ENCODE measurements at places on chromosomes 5 and 9.

GRCh38 chr5:81017320-81017719 lies 57.2 kb downstream of the RASGRF2 start:
- no peak for DNase-seq

- no peak for DNase-seq
Observed at GRCh38 chr9:90941661-90942060, 140.0 kb downstream of the SYK start.

DNA sequence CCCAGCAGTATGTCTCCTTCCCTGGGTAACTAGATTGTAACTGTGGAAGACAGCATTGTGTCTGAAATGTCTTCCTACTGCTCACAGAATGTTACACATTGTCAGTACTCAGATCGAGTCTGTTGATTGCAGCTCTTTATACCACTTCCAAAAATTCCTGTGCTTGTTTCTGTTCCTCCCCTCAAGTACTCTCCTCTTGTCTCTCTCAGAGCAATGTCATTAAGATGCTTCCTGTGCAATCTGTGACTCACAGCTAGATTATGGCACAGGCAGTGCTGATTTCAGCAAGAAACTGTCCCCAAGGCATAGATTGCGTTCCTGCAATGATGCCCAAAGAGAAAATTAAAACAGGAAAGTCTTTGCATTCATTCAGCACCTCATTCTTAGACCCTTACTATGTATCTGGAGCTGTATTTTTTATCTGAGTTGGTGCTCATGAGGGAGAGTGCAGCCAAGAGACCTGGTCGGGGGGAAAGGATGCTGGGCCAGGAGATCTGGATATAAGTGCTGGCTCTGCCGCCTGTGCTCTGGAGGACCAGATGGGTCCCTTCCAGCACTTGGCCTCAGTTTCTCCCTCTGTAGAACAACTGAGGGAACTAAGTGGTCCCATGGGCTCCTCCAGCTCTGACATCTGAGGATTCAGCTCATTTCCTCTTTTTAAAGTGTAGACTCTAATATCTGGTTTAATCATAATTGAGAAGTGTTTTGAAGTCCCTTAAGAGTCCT lies 40.8 kb upstream of the GNPDA1 start:
- DNase-seq: peak; percentile 16

DNA sequence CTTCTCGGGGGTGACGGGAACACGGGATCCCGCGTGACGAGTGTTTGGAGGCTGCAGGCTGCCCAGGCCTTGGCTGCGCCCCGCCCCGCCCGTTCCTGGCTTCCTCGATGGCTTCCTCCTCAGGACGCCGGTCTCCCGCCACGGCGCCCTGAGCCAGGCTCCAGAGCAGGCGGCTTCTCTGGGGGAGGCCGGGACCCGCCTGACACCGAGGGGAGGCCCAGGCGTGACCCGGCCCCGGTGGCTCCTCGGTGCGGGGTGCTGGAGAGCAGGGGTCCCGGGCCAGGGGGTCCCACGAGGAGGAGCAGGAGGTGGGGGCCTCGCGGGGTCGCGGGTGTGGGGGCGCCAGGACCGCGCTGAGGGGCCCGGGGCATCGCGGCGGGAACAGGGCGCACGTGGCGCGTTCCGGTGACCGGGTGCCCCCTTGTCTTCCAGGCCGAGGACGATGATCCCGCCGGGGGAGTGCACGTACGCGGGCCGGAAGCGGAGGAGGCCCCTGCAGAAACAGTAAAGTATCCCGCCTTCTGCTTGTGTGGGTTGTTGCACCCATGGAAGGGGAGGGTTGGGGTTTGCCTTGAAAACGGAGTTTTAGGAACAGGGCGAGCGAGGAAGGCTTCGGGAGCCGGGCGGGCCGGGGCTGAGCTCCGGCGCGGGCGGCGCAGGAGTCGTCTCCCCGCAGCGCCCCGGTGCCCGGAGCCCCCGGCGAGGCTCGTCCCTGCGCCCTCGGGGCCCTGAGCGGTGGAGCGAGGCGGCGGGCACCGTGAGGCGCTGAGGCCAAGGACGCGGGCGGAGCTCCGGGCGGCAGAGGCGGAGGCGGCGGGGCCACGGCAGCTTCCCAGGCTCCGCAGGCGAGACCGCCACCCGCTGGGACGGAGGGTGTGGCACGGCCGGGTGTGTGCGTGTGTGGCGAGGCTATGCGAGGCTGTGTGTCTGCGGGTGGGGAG lies 22.2 kb downstream of the AHRR start:
- DNase-seq: no peak

GRCh38 chr9:37381094-37381741 lies 41.3 kb upstream of the GRHPR start:
- no peak for DNase-seq

- no peak for DNase-seq
Observed at GRCh38 chr5:74625742-74626241, 14.7 kb downstream of the ENC1 start.

DNA sequence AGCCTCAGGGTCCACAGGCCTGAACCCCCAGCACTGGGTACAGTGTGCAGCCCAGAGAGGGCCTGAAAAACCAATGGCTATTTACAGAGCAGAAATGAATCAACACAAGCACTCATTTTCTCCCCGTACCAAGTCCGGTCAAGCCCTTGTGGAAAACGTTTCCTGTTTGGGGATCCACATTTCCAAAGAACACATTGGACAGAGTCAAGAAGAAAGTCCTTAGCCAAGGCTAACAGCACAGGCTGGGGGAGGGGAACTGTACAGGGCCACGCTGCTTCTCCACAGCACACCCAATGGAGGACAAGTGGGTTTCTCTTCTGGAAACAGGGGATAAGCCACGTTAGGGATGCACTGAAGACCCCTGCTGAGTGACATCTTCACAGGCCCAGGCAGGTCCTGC lies 62.3 kb downstream of the NSUN2 start:
- no peak for DNase-seq

GRCh38 chr9:70811638-70812037 lies 309.8 kb downstream of the TRPM3 start:
- DNase-seq: no peak

DNA sequence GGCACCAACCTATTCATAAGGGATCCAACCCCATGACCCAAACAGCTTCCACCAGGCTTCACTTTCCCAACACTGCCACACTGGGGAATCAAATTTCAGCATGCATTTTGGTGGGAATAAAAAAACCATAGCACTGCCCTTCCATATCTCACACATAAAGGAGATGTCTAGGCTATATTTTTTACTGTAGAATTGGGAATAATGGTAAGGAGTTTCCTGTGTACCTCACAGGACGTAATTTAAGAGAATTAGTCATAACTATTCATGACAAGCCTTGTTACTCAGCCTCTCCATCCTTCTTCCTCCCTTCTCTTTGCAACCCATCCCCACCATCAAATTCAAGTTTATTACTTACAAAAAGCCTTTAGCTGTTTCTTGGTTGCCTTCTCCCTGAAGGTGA lies 352.1 kb downstream of the MLLT3 start:
- DNase-seq: no peak

- peak; percentile 98 for DNase-seq
Observed at GRCh38 chr5:141475625-141476131, at the start of gene PCDHGC3. Gene PCDHGC3, plus strand, starts transcription at chr5:141475966. Its CDS starts 151 bp downstream, at chr5:141476117.

- no peak for DNase-seq
Observed at GRCh38 chr5:145872486-145872885, 328 bp downstream of the GRXCR2 start.

- DNase-seq: no peak
Observed at GRCh38 chr5:75885849-75886596, 168.8 kb upstream of the POC5 start.

DNA sequence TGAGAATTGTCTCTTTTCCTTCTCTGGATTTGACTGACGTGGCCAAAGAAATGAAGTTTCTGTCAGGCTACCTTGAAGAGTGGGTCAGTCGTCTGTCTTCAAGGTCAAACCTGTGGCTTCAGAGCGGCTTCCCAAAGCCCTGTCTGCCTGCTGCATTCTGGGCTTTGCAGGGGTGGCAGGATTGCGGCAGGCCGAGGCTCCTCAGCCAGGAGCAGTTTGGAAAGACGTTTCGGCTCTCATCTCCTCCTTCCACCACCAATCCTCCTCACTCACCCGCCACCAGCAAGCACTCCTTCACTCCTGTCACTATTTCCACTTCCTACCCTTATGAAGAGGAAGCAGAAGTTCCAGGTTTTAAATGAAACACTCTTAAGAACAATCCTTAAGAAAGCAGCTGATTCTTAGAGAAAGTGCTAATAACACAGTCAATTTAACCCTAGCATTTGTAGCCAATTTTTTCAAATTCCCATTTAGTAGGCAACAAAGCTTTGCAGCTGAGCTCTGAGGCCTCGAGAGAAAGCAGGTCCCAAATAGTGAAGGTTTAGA lies 351.7 kb downstream of the ZNF608 start:
- DNase-seq: no peak

GRCh38 chr9:122032346-122032745 lies 60.8 kb downstream of the TTLL11 start:
- no peak for DNase-seq

DNA sequence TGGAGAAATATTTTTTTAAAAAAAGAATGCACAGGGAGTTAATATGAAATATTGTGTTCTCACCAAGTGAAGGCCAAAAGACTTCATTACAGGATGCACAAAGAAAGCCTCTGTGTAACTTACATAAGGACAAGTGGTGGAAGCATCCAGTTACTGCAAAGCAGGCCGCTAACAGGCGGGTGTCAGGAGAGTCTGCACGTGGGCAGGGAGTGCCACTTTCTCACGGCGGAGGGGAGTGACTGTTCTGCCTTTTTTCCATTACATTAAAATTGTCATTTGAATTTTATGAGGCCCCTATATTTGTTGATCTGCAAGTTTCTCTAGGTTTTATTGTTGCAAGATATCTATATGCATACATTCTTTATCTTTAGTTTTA lies 28.1 kb upstream of the SPATA31E1 start:
- DNase-seq: no peak

GRCh38 chr5:79795764-79796398 lies 106.2 kb downstream of the CMYA5 start:
- DNase-seq: peak; percentile 75

- DNase-seq: no peak
Observed at GRCh38 chr9:114316605-114317230, 6.2 kb upstream of the ORM1 start.

GRCh38 chr9:112793213-112793810 lies 42.8 kb downstream of the SNX30 start:
- peak; percentile 63 for DNase-seq

GRCh38 chr5:170216257-170216864 lies 16.4 kb upstream of the C5orf58 start:
- DNase-seq: peak; percentile 30

- DNase-seq: no peak
Observed at GRCh38 chr5:137036640-137037039, 462.5 kb downstream of the SPOCK1 start.

GRCh38 chr5:135461481-135462151 lies 9.5 kb upstream of the TIFAB start:
- DNase-seq: no peak

- peak; percentile 53 for DNase-seq
Observed at GRCh38 chr5:67493676-67494075, 297.1 kb upstream of the CD180 start.
